ENCODE measurements at places on chromosomes 13 and 19.

- DNase-seq, result no peak
These were observed 7.3 kb downstream of the ADPRHL1 start for GRCh38 chr13:113445791-113446487.

- no peak for DNase-seq
These were observed 154.7 kb downstream of the KDM4B start for GRCh38 chr19:5123646-5124045.

- DNase-seq, result no peak
These were observed 530.9 kb upstream of the NBEA start for GRCh38 chr13:34411177-34411576.

DNA sequence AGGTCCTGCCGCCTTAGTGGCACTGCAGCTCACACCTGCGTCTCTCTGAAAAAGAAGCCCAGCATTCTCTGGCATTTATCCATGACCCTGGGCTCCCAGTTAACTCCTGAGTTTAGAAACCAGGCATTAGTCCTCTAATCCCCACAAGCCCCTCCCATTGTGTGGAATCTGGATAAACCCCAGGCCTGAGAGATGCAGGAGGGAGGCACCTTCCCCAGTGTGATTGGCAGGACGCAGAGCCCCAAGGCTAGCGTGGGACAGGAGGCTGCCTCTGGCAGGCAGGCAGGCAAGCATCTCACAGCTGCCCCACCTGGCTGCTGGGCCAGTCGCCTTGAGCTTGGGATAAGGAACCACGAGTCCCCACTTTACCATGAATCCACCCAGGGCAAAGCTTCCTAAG, 11.0 kb upstream of the SERPINE3 start:
- DNase-seq, result no peak

DNA sequence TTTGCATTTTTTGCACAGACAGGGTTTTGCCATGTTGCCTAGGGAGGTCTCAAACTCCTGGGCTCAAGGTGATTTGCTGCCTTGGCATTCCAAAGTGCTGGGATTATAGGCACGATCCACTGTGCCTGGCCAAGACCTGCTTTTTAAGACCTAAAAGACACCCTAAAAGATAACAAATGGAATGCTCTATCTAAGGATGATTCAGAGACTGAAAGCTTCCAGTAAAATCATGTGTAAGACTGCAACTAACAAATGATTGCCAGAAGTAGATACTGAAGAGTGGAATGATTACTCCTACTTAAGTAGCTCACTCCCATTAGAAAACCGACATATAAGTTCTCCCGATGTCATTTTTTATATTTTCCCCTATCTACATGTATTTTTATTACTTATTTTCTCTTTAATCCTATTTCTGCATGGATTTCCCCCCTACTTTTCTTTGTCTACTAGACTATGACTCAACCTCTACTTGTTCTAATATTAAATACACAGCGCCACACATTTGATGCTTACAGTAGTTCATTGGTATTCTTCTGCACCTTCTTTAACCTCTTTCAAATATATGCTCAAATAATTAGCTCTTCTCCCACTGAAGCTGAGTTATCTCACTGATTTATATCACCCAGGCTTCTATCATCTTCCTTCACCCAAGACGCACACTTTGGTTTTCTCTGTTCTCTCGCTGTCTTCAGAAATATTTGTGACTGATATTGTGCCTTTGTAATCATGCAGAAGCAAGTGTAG, 32.2 kb upstream of the KLF12 start:
- no peak for DNase-seq

GRCh38 chr13:81773263-81773662, 1432.3 kb upstream of the SPRY2 start:
- DNase-seq, result no peak

- DNase-seq, result peak; percentile 25
These were observed 63.1 kb downstream of the SERP2 start for GRCh38 chr13:44436589-44437337.

DNA sequence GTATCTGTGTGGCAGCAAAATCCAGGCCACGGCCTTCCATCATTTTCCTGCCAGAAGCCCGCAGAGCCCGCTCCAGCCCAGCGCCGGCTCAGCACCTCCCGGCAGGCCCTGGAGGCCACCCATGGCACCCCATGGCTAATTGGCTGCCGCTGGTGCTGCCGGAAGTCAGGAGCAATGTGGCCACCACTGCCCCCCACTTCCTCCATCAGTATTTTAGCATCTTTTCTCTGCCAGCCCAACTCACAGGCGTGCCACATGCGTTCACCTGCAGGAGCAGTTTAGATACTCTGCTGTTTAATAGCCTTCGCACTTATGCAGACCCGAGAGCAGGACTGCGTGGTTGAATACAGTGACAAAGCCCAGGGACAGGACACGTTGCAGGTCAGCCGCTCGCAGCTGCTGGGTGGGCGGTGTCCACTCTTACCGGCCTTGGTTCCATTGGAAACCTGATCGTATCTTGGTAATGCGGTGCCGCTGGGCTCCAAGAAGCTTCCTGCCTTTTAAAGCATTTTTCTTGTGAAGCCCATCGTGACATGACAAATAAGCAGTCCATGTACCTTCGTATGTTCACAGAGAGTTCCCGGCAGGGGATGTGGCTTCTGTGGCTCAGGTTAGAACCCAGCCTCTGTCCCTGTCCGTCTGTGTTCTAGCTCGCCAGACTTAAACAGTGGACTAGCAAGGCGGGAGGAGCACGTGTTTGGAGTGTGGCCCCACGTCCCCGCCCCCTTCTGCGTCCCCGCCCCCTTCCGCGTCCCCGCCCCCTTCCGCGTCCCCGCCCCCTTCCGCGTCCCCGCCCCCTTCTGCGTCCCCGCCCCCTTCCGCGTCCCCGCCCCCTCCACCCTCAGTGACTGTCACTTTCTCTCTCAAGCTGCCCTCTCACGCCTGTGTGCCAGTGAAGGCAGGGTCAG, 162.0 kb upstream of the SOX1 start:
- DNase-seq, result no peak

DNA sequence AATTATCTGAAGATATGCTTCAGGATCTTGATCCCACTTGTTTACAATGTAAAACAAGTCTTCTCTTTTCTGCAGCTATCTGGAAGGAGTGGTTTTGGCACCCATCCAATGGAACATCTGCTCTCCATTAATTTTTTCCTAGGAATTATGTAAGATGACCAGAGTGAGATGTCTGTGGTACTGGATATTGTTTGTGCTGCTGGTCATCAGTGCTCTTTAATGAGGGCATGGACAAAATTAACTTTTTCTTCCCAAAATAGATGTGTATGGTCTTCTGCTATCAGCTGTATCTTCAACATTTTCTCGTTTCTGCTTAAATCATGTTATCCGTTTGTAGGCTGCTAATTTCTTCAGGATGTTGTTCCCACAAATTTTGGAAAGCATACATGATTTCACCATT, 415.4 kb upstream of the KLHL1 start:
- no peak for DNase-seq

DNA sequence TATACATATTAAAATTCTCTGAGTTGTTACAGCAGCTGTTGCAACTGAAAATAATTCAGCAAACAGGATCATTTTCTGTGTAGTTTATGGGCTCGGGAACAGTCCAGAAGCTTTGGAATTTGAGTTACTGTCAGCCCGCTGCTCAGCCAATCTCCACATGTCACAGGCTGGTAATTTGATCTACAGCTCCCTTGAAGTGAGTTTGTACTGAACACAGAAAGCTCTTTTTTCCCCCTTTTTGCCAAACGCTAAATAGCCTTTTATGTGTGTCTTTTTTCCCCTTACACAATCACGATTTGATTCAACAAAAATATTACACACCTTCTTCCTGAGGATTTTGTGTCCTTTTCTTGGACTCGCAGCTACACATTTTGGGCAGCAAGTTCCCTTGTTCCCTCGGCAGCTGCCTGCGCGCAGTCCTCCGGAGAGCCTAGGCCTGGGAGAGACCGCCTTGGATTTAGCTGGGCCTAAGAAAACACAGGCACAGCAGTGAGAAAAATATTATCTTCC, 371.4 kb downstream of the KCNRG start:
- DNase-seq, result no peak

- no peak for DNase-seq
These were observed 476.9 kb upstream of the KLHL1 start for GRCh38 chr13:70585109-70585508.

DNA sequence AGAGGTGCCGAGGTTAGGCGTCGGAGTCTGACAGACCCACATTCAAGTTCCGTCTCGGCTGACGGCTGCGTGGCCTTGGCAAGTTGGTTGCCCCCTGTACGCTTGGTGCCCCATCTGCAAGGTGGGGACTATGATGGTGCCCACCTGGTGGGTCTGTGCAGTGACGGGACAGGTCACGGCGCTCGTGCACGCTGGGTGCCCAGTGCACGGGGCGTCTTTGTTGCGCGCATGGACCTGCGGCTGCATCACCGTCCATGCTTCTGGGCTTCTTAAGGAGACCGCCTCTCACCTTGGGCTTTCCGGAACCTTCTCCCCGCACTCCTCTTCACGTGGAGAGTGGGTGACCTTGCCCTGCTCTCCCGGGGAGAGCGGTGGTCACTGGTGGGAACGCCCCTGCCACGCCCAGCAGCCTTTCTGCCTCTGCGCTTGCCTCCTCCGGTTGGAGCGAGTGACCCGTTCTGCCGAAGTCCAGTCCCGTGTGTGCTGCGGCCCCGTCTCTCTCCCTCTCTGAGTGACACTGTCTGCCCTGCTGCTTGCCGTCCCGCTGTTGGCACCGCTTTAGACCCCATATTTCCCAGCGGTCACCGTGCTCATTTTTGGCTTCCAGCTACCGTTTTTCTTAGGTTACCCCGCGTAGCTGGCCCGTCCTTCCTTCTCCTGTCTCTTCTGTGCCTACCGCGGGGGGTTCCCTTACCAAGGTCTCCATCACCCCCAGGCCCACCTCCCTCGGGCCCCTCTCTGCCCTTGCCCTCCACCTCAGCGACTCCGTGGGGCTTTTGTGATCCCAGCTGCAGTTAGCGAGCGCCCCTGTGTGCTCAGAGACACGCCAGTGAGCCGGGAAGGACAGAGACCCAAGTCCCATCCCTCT, 6.4 kb downstream of the ATP11A start:
- DNase-seq, result no peak

GRCh38 chr13:109380457-109380856, 405.9 kb downstream of the IRS2 start:
- DNase-seq, result no peak

DNA sequence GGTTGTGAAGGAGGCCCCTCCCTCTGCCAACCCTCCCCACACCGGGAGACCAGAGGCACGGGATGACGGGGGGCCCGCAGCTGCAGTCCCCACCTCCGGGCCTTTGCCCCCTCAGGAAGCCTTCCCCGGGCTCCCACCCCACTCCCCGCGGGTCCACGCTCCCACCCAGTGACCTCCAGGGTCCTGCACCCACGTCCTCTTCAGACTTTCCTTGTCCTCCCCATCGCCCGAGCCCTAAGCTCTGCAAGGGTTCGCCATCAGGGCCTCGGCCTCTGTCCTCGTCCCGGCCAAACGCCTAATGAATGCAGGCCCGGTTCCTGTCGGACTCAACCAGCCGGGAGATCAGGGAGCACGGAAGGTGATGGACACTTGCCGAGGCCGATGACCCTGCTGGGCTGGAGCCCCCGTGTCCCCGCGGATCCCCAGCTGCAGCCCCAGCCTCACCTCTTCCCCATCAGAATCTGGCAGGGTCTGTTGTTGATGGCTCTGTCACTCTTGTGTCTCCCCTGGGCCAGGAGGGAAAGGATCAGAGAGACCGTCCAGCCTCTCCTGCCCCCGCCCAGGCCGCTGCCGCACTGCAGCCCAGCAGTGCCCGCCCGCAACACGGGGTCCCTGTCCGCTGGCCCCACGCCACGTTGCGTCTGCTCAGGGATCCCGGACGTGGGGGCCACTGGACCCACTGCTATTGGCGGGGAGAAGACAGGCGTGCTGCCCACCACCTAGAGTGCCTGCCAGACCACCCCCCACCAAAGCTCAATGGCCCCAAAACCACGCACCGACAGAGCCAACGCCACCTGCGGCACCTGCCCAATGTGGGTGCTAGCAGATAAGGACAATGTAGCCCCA, 5.7 kb downstream of the ATP8B3 start:
- no peak for DNase-seq

- no peak for DNase-seq
These were observed 215.4 kb upstream of the IRS2 start for GRCh38 chr13:110001670-110002275.

- no peak for DNase-seq
These were observed 43.1 kb downstream of the NFIC start for GRCh38 chr19:3409346-3410064.

DNA sequence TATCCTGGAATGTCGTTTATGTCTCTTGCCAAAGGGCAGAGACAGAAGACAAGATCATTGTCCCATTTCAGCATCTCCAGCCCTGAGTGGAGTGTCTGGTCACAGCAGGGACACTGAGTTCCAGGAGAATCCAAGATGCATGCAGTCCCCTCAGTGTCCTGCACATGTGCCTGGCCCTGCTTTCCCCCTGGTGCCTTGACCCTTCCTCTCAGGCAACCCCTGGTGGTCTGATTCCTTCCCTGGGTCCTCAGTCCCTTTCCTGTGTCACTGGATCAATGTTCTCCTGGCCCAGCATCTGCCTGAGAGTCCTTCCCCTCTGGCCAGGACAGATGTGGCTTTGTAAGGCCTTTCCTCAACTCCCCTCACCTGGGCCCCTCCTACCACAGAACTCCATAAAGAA, 9.0 kb downstream of the CEACAM21 start:
- DNase-seq, result no peak

DNA sequence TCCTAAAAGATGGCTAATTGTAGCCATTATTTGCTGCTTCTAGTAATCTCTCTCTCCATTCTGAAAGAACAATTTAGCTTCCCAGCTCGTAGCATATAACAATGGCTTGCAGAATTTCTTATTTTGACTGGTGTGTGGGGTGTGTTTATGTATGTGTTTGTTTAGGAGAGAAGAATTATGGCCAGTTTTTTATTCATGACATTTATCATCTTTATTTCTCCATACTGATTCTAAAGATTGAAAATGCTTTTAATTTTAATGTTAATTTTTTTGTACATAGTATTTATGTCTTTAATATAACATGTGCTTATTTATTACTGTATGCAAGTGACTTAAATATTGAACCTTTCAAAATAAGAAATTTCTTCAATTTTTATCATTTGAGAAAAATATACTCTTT, 115.8 kb upstream of the TMTC4 start:
- no peak for DNase-seq

DNA sequence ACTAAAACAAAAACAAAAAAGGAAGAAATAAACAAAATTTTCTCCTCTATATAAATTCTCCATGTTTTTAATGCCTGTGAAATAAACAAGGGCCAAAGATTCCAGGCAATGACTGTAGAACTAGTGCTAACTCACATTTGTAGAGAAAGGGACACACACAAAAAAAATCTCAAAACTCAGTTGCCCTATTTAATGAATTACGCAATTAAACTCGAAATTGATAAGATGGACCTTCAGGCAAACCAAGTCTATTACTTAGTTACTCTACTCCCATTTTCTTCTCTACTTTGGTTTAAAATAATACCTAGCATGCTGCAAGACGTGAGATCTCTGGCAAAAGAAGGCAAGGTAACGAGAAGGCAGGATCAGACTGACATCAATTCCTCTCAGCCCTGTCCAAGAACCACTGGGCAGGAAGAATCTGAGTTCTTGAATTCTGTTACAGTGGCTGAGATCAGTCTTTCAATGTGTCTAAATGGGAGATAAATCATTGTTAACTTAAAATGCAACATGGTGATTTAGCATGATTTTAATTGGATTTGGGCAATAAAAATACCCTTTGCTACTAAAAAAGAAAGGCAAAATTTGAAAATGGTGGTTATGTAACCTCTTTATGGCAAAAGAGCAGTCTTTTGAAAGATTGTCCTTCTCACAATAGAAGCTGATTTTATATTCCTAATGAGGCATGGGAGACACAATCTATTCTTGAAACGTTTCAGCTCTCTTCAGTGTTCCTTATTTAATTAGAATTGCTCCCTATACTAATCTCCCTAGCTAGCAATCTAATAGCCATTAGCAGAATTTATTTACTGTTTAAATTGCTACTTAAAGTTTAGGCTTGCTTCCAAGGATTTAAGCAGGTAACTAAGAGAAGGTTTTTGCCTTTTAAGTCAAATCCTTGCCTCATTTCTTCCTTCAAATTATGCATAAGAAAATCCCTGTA, 25.9 kb downstream of the SPRY2 start:
- no peak for DNase-seq

Data from activated CD4-positive, alpha-beta T cell treated with anti-CD3 and anti-CD28 coated beads, Interleukin-2, amount 50 U/mL, for 16 hours (primary cell).